GM12892 (cell line): ENCODE measurements at places on chromosomes 7 and 10.
A peak's percentile ranks its signal among the peaks of the same experiment; 100 is the strongest.

DNA sequence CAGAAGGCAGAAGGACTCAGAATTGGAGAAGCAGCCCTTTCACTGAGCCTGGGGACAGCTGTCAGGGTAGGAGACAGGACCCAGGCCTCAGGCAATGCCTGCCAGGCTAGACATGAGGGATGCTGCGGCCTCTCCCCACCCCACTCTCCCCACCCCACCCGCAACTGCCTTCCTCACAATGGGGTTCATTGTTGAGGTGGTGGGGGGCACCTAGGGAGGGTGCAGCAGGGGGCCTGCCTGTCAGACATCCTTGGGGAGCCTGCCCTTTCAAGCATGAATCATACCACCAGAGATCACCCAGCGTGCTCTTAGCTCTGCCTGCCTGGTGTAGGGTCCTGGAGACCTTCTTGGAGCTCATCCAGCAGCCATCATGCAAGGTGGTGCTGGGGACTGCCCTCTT is at the start of gene C10orf62:
TSS of gene C10orf62 (plus strand) at position 243 of the 400 bp plus-strand sequence. CDS start 177 bp downstream, outside the sequence.
- no peak for DNase-seq

GRCh38 chr10:13105184-13105583 is 5.2 kb downstream of the OPTN start:
- DNase-seq = no peak

DNA sequence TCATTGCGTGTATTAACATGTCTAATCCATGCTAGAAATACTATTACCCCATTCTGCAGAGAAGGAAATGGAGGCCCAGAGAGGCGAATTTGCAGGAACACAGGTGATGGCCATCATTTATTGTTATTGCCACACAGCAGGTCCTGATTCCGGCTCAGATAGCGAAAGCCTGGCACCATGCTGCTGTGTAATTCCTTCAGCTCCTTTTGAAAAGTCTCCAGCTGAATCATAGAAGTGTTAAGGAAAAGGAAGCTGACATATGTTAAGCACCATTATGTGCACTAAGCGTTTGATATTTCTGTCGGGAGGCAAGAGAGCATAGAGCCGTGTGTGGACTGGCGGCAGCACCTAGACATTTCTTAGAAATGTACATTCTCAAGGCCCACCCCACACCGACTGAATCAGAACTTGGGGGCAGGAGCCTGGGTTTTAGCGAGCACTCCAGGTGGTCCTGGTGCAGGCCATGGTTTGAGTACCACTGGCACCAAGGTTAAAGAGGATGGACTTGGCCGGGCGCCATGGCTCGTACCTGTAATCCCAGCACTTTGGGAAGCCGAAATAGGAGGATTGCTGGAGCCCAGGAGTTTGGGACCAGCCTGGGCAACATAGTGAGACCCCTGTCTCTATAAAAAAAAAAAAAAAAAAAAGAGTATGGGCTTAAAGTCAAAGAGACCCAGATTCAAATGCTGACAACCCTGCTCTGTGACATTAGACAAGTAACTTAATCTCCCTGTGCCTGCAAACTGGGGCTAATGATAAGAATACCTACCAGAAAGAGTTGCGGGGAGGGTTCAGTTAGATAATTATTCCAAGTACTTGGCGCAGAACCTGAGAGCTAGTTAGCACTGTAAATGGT is 52.2 kb downstream of the UNC5B start:
- no peak for DNase-seq

DNA sequence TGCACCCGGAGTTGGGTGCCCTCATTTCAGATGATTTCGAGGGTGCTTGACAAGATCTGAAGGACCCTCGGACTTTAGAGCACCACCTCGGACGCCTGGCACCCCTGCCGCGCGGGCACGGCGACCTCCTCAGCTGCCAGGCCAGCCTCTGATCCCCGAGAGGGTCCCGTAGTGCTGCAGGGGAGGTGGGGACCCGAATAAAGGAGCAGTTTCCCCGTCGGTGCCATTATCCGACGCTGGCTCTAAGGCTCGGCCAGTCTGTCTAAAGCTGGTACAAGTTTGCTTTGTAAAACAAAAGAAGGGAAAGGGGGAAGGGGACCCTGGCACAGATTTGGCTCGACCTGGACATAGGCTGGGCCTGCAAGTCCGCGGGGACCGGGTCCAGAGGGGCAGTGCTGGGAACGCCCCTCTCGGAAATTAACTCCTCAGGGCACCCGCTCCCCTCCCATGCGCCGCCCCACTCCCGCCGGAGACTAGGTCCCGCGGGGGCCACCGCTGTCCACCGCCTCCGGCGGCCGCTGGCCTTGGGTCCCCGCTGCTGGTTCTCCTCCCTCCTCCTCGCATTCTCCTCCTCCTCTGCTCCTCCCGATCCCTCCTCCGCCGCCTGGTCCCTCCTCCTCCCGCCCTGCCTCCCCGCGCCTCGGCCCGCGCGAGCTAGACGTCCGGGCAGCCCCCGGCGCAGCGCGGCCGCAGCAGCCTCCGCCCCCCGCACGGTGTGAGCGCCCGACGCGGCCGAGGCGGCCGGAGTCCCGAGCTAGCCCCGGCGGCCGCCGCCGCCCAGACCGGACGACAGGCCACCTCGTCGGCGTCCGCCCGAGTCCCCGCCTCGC is at the start of gene EGFR:
TSS of gene EGFR (plus strand) at position 657 of the 830 bp plus-strand sequence. CDS start 261 bp downstream, outside the sequence.
- DNase-seq = no peak

DNA sequence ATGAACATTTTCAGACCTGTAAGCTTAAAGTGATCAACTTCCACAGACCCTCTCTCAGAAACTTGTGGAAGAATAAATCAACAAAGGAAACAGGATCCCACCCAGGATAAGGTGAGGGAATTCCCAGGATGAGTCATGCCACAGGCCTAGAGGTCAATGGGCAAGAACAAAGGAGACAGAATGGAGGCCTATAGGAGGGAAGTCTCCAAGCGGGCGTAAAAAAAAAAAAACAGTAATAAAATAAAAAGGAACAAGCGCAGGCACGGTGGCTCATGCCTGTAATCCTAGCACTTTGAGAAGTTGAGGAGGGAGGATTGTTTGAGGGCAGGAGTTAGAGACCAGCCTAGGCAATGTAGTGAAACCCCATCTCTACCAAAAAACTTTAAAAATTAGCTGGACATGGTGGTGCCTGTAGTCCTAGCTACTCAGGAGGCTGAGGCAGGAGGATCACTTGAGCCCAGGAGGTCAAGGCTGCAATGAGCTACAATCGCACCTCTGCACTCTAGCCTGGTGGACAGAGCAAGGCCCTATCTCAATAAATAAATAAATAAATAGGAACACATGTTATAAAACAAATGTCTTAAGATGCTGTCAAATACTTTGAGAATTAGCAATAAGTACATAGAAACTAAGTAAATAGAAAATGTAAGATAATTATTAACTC is 8.4 kb downstream of the SORBS1 start:
- no peak for DNase-seq

GRCh38 chr7:23369100-23369499 is 70.0 kb downstream of the MALSU1 start:
- no peak for DNase-seq

DNA sequence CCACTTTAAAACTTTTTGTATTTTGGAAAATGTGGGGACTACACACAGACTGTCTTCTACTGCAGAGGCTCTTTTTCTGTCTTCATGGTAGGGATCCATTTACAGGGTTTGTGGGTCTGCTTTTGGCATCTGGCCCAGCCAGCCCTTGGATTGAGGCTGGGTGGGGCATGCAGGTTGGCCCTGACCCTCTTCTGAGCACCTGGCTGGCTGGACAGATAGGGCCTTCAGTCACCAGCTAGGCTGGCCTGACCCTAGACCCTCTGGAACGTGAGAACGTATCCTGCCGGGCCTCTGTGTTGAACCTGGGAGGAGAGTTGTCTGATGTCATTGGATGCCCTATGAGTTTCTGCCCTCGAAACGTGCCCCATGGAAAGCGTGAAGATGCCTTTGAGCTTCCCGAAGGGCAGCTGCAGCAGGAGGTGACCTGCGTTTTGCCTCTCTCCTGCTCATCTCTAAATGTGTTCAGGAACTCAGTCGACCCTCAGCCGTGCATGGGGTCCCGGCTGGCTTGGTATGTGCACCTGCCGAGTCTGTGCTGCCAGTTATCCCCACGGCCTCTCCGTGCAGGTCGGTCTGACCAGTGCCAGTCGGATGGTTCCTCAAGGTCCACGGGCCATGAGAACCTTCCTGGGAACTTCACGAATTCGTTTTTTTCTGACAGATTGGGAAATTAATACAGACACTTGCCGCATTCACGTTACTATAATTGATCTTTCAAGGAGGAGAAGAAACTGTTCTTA is 74.9 kb downstream of the MGMT start:
- no peak for DNase-seq

GRCh38 chr10:123043409-123043925 is 34.7 kb downstream of the ACADSB start:
- peak; percentile 19 for DNase-seq

DNA sequence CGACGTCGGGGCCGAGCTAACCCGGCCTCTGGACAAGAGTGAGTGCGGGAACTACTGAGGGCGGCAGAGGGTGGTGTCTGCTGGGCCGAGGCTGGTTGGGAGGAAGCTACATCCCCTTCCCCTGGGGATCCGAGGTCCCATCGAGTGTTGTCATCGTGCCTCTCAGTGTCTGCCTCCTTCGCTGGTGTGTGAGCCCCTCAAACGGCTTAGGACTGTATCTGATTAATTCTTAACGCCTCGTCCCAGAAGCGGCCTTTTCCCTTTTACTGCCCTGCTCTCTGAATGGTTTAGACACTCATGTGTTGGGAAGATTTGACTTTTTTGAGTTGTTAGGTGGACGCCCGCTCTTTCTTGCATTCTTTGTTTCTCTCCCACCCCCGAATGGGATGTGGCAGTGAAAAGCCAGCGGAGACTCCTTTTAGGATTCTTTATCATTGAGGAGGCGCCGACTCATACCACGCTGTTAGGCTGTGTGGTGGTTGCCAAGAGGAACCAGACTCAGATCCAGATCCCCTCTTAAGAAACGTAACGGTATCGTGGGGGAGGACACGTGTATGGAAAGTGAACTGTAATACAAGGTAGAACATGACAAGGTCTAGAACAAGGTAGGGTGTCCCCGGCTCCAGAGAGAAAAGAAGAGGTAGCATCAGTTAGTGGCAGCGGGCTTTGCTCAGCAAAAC is 631 bp downstream of the SUPV3L1 start:
- no peak for DNase-seq

DNA sequence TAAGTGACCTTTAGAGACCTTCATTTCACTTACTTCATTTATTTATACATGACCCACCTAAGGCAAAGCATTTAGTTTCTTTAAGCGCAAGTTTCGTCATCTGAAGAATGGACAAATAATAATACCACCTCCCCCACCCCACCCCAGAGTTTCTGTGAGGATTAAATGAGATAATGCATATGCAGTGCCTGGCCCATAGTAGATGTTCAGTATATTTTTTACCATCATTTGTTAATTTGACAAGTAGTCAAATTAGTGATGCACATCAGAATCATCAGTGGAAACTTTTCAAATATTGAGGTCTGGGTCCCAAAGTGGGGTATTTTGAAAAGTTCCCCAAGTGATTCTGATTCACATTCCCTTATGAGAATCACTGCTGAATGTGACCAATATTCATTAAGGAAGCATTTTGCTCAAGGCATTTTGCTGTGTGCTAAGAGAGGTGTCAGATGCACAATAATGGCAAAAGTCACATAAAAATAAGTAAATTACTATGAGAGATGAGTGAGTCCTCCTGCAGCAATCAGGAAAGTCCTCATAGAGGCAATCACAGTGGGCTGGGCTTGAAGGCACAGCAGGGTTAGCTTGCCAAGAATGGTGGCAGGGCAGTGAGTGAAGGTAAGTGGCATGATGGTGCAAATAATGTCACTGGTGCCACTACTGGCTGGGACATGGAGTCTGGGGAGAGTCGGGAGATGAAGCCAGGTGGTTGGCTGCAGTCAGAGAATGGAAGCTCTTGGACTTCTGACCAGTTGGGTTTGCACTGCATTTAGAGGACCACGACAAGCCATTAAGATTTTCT is 244.1 kb downstream of the PTEN start:
- no peak for DNase-seq

DNA sequence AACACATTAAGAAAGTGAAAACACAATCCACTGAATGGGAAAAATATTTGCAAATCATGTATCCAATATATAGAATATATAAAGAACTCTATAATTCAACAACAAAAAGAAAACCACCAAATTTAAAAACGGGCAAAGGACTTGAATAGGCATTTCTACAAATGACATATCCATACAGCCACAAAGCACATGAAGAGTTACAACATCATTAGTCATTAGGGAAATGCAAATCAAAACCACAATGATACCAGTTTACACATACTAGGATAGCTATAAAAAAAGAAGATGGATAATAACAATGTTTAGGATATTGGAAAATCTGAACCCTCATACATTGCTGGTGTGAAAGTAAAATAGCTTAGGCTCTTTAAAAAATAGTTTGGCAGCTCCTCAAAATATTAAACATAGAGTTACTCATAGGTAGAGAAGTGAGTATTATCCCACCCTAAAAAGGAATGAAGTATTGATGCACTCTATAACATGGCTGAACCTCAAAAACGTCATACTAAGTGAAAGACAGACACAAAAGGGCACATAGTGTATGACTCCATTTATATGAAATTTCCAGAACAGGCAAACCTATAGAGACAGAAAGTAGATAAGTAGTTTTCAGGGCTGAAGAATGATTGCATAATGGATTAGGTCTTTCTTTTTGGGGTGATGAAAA is 4.5 kb downstream of the ZPBP start:
- DNase-seq = no peak

DNA sequence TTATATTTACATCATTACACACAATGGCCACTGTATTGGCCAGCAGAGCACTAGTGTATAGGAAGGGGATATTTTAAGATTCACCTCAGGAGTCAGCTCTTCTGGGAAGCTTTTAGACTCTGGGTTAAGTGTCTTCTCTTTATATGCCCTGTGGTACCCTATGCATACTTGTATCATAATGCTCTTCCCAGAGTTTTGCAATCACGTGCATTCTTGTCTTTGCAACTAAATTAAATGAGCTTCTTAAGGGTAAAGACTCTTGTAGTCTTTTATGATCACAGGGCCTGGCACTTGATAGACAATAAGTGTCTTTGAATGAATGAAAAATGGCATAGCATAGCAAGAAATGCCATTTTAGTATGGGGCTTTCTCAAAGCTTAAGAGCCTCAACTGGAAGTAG is 35.4 kb upstream of the ARMS2 start:
- no peak for DNase-seq

- no peak for DNase-seq
These were observed 611.4 kb downstream of the TNS3 start for GRCh38 chr7:46970476-46970875.

- no peak for DNase-seq
These were observed 86.6 kb downstream of the ITGB8 start for GRCh38 chr7:20417260-20417659.
